Bone marrow (tissue), 2 donors: ENCODE measurements at places on chromosomes 7 and 10.

DNA sequence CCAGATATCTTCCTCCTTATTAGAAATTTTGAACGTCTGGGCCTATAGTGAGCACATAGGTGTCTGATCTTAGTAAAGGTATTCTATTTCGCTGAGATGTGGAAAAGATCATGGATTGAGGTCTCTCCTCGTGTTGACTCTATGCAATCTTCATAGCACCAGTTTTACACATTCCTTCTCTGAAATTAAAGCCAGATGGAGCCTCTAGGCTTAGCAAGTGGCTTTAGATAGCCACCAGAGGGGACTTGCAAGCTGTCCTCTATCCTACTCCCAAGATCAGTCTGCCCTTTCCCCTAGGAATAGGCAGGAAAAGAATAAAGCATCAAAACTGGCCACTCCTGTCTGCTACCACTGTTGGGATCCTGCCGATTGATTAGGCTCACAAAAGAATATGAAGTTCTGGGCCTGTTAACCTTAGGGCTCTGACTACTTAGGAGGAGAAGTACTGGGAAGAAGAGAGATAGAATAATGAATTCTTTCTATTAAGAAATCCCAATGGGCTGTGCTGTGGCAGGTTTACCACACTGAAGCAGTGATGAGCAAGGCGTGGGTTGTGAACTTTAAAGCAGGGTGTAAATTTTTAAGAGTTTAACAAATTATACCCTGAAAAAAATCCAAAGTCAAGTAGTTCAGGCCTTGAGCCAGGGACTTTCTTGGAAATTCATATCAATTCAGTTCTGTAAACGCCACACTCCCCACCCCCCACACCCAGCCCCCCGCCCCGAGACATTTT, 2.2 kb upstream of the STRIP2 start:
- no peak for DNase-seq

GRCh38 chr7:17962652-17963051, 22.4 kb upstream of the SNX13 start:
- no peak for DNase-seq

DNA sequence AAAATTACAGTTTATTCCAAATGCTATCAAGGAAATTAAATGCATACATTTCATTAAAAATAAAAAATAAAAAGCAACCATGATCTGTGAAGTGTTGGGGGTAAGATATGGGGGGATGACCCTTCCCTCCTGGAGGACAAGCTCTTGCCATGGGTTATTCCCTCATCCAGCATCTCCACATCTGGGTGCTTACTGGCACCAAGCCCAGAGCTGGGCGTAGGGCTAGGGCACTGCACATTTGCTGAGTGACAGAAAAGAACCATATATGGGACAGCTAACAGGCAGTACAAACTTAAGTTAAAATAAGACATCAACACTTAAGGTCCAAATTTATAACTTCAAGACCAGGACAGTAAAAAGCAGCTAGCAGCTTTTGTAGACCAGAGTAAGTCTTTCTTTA, 10.2 kb downstream of the CCDC6 start:
- DNase-seq = no peak

DNA sequence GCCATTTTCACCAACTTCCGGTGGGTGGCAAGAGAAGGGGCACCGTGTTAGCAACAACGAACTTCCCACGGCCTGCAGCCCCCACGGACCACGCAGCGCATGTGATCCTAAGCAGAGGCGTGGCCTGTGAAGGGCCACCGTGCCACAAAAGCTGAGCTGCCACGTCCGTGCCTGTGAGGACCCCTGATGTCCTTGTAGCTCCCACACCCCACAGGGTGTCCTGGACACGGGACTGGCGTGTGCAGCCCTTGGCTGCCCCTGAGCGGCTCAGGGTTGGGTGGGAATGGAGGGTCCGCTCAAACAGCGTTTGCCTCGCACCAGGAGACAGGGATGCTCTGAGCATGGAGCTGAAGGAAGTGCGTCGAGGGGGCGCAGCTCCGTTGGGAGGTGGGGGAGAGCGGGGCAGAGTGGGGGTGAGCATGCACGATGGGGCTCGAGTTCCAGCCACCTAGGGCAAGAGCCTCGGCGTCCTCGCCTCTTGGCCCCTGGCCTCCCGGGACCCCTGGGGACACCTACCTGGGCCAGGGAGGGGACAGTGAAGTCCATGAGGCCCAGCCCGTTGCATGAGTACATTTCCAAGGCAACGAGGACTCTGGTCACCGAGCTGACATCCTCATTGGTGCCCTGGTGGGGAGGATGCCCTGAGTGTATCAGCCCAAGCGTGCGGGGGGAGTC, 33.6 kb downstream of the CFAP46 start:
- no peak for DNase-seq

DNA sequence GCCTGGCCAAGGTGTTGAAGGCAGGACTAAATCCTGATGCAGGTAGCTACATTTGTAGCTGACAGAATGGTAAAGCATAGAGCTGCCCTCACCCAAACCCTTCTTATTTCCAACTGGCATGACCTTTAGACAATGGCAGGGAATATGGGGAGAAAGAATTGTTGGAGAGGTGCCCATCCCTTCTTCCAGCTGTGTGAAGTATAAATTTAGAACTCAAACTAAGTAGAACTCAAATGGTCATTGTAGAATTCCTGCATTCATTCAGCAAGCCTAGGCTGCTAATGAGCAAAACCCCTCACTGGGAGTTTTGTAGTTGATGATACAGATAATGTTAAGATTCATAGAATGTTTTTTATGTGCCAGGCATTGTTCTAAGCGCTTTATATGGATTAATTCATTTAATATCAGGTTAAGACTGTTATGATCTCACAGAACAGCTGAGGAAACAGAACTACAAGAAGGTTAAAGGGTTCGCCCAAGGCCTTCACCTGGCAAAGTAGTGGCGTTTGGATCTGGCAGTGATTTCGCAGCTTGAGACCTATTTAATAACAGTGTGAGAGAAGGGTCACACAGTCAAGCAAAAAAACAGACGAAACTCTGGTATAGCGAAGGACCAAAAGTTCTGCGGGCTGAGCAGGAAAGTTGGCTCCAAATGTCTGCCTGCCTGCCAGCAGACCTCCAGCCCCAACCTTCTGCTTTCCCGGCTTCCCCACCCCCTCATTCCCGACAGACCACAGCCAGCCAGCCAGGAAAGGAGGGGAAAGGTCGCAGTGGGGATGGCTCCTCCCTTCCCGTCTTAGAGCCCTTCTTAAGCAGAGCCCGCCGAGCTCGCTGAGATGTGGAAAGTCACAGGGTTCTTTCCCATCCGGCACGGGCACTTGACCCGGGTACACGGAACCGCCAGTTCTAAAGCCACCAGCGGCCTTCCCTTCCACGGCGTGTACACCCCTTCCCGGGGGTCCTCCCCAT, 1.6 kb upstream of the HILPDA start:
- DNase-seq = no peak

GRCh38 chr7:142033154-142033553, 37.5 kb downstream of the MGAM start:
- no peak for DNase-seq

DNA sequence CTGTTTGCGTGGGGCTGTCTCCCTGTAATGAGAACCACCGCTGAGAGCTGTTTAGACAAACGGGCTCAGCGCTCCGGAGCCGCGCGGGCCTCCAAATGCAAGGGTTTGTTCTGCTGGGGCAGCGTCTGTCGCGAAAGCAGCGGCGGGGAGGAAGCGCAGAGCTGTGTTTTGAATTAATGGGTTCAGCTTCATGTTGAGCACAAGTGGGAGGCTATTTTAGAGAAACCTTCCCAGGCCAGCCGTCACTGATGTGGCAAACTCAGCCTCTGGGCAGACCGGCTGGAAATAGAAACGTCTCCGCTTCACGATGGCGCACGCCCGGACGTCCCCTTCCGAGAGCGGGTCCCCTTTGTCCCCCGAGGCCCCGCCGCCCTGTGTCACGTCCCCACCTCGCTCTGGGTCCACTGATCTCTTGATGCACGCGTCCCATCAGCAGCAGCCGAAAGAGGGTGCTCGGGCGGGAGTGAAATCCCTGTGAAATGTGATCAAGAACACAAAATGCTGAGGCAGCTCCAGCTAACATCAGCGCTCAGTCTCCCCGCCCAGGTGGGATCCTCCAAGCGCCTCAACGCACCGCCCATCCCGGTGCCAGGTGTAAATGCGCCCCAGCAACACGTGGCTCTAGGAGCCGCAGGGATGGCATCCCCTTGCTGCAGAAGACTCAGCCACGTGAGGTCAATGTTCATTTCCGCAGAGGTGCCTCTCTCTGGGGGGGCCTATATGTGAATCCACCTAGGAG, 44.9 kb downstream of the BAMBI start:
- no peak for DNase-seq

DNA sequence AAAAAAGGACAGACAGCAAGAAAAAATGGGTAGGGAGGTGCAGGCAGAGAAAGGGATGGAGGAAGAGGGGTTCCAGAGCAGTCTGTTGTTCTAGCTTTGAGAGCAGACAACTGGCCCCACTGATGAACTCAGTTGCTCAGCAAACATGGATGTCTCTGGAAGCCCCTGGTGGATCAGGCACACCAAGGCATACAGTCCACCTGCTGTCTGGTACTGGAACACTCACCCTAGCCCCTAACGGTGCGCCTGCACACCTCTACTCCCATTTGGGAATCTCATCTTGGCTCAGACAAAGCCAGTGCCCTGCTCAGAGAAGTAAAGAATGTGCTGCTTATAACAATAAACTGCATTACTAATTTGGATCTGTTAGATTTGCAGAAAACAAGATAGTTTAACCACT, 7.7 kb downstream of the MACROH2A2 start:
- no peak for DNase-seq

DNA sequence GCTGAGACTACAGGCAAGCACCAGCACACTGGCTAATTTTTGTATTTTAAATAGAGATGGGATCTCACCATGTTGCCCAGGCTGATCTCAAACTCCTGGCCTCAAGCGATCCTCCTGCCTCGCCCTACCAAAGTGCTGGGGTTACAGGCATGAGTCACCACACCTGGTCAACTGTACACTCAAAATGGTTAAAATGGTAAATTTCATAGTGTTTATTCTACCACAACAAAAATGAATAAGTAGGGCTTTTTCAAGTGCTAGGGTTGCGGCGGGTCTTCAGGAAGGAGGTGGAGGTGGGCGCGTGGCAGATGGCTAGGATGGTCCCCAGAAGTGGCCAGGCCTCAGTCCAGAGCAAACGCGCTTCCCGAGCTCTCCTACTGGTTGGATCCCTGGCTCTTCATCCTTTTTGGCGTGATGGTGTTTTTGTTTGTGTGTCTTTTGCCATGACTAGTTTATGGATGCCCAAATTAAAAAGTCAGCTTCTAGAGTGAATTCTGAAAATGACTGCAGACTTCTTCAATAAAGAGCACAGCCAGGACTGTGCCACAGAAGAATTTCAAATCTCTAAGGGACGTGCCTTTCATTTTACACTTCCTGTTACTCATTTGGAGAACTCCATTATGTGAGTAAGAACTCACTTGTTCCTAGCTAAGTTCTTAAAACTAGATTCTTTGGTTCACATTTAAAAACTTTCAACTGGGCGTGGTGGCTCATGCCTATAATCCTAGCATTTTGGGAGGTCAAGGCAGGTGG, 73.9 kb downstream of the TMEM130 start:
- DNase-seq = no peak

GRCh38 chr10:58955615-58956014, 220.8 kb upstream of the PHYHIPL start:
- no peak for DNase-seq

GRCh38 chr10:116765648-116766081, 23.3 kb upstream of the HSPA12A start:
- DNase-seq = no peak

- no peak for DNase-seq
Observed at GRCh38 chr7:13982940-13983677, 6.4 kb downstream of the ETV1 start.

- DNase-seq = no peak
Observed at GRCh38 chr7:133511252-133511651, 258.4 kb downstream of the EXOC4 start.

GRCh38 chr7:47100148-47100816, 481.6 kb downstream of the TNS3 start:
- no peak for DNase-seq

- DNase-seq = no peak
Observed at GRCh38 chr10:74929197-74929596, 102.8 kb downstream of the KAT6B start.

- DNase-seq = no peak
Observed at GRCh38 chr10:132606536-132607316, 69.1 kb downstream of the INPP5A start.

DNA sequence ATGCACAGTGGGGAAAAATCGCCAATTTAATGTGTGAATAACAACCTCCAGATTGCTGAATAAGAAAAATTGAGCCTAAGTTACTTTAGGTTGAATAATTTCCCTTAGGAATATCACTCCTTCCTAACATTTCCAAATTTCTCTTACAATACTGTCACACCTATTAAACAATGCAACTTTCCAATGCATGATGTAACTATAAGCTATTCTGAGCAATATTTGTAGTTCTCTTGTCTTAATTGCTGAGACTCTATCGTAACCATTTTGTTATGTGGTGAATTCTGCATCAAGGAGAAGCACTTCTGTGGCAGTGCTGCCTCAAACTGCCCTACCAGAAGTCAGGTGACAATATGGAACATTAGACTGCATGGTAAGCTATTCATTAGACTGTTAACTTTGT, 386.7 kb upstream of the LRRN3 start:
- DNase-seq = no peak

DNA sequence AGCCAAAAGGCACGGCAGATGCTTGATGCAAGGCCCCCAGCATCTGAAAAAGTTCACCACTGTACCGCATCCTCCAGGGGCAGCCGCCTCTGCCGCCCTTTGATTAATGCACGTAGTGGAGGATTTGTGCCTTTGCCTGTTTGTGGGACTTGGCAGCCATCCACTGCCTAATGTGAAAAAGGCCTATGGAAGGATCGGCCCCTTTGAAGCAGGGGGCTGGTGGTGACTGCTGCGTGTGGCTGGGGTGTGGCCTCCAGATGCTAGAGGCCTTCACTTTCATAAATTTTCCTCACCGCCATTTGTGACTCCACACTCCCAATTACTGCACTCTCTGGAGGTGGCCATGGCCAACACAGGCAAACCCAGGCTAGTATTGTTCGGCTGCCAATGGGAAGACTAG, 226.0 kb downstream of the BMPER start:
- no peak for DNase-seq

GRCh38 chr10:115384665-115385064, 291.5 kb downstream of the ATRNL1 start:
- no peak for DNase-seq
